Fibroblast of upper back skin (primary cell): ENCODE measurements at places on chromosomes 5 and 9.

DNA sequence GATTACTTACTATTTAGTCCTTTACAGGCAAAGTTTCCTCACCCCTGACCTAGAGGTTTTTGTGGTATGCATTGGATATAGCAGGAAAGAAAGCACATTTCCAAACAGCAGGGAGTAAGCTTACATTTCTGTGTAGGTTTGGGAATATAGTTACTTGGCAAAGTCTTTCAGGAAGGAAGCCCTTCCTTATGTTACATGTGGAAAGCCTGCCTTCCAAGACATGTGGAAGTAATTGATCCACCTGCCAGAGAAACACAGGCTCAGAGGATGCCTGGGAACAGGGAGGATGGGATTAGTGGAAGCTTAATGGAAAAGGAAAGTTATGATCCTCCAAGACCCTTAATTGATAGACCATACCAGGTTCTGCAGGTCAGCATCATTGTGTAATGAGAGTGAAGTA lies 87.3 kb upstream of the PPP1R2B start:
- DNase-seq, result peak; percentile 55

DNA sequence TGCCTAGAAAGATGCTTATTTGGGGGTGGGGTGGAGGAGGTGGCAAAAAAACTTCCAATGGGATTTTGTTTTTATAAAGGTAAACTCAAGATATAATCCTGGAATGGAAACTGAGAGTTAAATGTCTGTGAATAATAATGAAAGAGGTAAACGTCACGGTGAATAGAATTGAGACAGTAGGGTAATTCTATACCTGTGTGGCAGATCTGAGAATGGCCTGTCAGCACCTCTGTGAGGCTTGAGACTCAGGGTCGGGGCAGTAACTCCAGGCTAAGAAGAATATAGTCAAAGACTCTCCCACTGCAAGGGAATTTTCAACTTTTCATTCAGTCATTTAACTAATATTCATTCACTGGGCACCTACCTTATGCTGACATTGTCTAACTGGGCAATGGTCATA lies 581.2 kb upstream of the ZNF608 start:
- no peak for DNase-seq

DNA sequence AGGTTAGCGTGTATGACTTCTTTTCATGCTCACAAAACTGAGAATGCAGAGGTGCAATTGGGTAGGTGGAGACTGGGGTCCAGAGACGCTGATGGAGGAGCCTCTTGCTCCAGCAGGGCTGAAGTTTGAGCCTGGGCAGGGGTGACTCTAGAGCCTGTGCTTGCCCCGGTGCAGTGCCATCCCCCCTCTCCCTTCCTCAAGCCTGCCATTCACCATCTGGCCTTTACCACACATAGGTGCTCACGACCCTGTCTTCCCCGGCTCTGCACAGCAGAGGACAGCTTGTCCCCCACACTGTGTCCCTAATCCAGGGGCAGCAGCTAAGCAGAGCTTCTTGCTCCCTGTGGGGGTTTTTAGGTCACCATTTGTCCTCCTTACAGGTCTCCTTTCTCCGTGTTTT lies 86.5 kb downstream of the DAP start:
- DNase-seq, result no peak

DNA sequence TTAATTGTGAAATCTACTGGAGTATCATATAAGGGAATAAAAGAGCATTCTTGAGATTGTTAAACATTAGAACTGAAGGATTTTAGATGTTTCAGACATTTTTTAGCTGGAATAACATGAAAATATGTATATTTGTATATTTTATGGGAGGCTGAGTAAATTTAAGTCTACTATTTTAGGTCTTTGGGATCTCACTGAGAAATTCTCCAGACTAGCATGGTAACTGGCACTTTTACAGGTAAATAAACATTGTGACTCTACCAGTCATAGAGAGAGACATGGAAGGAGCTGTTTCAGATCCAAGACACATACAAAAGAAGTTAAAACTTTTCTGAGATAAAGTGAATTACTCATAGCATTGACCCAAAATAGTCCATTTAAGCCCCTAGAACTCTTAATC lies 59.4 kb downstream of the NDUFAF2 start:
- no peak for DNase-seq

DNA sequence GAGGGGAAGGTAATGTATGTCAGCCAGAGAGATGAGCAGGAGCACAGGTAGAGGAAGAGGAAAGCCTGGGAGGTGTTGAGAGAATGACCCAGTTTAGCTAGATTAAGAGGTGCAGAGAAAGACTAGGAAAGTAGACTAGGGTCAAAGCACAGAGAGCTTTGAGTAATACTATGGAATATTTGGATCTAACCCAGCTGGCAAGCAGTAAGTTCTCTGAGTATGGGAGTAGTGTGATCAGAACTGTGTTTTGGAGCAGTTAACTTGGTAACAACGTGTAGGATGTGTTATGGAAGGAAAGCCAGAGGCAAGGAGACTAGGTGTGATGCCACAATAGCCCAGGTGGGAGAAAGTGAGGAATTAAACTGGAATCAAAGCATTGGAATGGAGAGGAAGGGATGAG lies 84.9 kb upstream of the PTGER4 start:
- DNase-seq, result peak; percentile 40

DNA sequence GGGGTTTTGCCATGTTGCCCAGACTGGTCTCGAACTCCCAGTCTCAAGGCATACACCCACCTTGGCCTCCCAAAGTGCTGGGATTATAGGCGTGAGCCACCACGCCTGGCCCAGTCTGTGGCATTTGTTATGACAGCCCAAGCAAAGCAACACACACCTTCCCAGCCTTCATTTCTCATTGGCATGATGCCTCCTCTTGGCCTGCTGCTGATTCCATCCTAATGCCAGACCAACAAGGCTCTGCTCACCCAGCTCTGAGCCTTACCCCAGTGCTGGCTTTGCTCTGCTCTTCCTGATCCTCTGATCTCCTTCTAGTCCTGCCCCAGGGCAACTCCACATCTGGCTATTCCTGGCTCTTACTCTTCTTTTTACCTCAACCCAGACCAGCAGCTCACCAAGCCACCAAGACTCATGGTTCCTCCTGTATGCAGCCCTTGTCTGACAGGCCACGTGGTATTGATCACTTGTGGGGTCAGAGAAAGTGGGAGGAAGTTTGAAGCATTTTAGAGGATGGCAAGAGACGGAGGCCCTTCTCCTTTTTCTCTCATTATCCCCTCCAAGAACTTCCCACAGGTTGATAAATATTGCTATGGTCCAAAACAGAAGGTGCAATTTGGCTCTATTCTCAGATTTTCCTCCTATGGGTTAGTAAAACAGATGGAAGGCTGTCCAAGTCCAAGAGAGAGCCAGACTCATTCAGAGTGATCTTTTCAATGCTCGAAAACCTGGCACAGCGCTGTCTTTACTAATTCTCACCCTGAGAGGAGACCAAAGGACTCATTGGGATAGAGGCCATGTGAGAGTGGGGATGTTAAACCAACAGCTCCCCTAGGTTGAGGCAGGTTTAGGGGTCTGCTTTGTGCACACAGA lies 958 bp downstream of the CD180 start:
- no peak for DNase-seq

GRCh38 chr9:126984969-126985368 lies 70.4 kb downstream of the RALGPS1 start:
- no peak for DNase-seq

- no peak for DNase-seq
These were observed 7.2 kb downstream of the IRGM start for GRCh38 chr5:150853561-150853960.

DNA sequence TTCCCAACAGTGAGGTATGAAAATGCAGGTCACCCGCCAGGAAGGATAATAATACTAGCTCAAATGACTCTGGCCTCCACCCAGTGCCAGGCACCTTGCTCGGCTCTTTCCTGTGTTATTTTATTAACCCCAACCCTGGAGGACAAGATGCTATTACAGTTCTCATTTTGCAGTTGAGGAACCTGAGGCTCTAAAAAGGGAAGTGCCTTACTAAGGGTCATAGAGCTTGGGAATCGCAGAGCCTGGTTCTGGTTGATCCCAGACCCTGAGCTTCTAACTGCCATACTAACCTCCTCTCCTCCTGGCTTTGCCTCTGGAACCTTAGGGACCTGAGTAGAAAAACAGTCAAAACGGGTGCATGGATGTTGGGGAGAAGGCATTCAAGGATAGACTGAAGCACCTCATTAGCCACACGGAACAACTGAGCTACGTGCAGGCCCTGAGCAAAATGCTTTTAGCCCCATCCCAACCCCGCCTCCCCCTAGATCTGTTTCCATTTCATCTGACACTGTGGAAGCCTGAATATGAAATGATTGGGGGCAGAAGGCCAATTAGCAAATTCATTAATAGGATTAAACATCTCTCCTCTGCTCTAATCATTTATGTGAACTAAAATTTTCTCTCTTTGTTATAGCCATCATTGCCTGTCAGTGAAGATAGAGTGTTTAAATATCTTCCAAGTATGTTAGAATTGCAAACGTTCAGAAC lies 7.9 kb downstream of the KCNIP1 start:
- DNase-seq, result no peak

DNA sequence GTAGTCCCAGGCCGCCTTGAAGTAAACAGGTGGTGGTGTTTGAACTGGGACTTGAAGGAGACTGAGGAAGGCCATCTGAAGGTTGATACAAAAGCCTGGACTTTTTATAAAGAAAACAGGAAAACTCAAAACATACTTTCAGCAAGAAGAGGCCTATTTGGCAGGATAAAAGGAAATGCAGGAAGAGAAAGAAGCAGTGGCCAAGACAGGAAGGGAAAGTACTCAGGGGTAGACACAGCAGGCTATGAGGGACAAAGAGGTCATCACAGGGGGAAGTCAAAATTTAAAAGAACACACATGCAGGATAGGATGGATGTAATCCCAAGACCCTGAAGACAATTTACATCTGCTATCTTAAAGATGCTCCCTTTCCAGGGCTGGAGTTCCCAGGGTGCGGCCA lies 13.0 kb downstream of the TLE1 start:
- DNase-seq, result no peak

DNA sequence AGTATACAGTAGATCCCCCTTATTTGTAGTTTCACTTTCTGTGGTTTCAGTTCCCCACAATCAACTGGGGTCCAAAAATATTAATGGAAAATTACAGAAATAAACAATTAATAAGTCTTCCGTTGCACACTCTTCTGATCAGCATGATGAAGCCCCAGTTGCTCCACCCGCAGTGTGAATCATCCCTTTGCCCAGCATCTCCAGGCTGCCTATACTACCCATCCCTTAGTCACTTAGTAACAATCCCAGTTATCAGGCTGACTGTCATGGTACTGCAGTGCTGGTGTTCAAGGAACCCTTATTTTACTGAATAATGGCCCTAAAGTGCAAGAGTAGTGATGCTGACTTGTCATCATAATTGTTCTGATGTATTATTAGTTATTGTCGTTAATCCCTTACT lies 28.9 kb downstream of the SHC3 start:
- DNase-seq, result peak; percentile 52

- DNase-seq, result no peak
These were observed 106.2 kb downstream of the MAST4 start for GRCh38 chr5:66702426-66702825.

GRCh38 chr9:89655056-89655989 lies 50.5 kb downstream of the GADD45G start:
- no peak for DNase-seq

DNA sequence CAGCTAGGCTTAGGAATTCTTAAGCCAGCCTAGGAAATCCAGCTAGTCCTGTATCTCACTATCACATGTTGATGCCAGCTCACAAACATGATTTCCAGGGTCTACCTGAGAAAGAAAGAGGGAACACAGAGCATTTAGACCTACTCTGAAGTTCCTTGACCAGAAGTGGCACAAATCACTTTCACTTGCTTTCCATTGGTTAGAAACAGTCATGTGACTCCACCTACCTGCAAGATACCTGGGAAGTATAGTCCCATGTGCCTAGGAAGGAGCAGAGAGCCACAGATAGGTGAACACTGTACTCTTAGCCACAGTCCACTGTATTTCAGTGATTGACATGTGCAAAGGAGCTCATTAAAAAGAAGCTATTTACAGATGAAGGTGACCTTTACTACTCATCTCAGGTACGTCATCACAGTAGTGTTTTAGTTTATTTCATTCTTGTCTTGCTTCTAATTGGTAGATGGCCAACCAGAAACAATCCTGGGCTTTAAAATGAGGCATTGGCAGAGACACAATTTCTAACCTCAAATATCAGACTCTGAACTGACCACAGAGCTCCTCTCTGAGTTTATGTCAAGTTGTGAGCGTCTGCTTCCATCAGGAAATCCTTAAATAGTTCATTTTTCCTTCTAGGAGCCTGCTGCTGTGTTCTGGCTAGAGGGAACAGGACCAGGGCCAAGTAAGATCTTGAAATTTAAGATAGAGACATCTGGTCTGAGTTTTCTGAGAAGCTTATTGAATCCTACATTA lies 340.7 kb downstream of the TLE4 start:
- peak; percentile 81 for DNase-seq

- DNase-seq, result no peak
These were observed 88.3 kb upstream of the MSX2 start for GRCh38 chr5:174636094-174636493.

DNA sequence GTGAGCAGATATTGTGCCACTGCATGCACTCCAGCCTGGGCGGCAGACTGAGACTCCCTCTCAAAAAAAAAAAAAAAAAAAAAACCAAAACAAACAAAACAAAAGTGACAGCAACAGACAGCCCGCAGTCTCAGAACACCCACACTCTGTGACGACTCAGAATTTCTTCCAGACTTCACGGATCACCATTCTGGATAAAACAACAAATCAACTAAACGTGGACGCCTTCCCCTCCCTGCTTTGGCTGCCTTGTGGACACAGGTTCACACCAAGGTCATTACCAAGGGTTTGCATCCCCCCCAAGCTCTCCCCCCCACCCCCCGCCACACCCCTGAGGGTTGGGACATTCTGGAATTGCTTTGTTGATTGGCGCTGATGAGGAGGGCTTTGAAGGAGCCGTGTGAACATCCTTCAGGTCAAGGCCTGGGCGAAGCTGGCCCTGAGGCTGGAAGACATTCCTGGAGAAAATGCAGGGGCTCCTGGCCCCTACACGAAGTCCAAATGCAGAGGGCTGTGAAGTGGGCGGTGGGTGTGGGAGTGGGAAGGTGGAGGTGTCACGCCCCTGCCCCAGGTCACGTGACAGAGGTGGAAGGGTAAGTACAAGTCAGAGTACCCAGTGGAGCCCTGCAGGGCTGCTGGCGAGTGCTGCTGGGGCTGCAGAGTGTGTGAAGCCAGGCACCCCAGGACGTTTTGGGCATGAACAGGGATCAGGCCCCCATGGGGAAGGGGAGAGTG lies 10.1 kb downstream of the LCN10 start:
- DNase-seq, result no peak

- DNase-seq, result no peak
These were observed 127.2 kb downstream of the CTNND2 start for GRCh38 chr5:11777096-11777495.

GRCh38 chr5:55227664-55228430 lies 732 bp upstream of the MCIDAS start:
- no peak for DNase-seq

DNA sequence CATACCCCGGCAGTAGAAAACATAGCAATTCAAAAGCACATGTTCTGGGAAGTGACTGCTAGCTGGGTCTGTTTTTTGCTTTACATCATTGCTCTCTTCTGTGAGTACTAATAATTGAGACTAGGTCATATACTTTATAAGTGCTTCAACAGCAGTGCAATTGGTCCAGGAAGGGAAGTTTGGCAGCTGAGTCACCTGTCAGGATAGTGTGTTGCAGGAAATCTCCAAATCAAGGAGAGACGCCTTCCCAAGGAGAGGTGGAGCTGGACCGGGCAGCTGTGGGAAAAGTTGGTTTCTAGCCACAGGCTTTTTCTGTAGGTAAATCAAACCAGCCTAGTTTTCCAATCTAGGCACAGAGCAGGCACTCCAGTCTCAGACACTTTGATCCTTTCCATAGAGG lies 330.1 kb downstream of the ENC1 start:
- peak; percentile 56 for DNase-seq
